ENCODE measurements at places on chromosomes 3 and 15. TPM values are rescaled to one million over a fixed set of nuclear protein-coding genes. Genes with fewer than 3 reads are reported as not detected.

The CAMK2N2 gene
- not detected for total RNA-seq

The IL17RD gene
- total RNA-seq = 5.4 TPM

The FES gene
- 36.2 TPM for total RNA-seq

The LRRC31 gene
- total RNA-seq = 0.78 TPM

The CCDC71 gene
- total RNA-seq = 32.1 TPM

The CCDC33 gene
- total RNA-seq = 10.2 TPM

The FBXL2 gene
- 17.8 TPM for total RNA-seq

The SLC51A gene
- not detected for total RNA-seq

The FSD2 gene
- not detected for total RNA-seq

The TNNC1 gene
- total RNA-seq = 9.4 TPM

The SLC9C1 gene
- total RNA-seq = 0.13 TPM

The TUSC7 gene
- not detected for total RNA-seq

All from ureter (tissue), 1 donor.